ENCODE measurements at places on chromosomes 5 and 9. TPM values are rescaled to one million over a fixed set of nuclear protein-coding genes. Genes with fewer than 3 reads are reported as not detected.

The SREK1IP1 gene
- 10.5 TPM for total RNA-seq

The TTC39B gene
- total RNA-seq, result 18.7 TPM

The ARHGEF37 gene
- 5.6 TPM for total RNA-seq

The TRPM3 gene
- total RNA-seq, result 2.4 TPM

DNA sequence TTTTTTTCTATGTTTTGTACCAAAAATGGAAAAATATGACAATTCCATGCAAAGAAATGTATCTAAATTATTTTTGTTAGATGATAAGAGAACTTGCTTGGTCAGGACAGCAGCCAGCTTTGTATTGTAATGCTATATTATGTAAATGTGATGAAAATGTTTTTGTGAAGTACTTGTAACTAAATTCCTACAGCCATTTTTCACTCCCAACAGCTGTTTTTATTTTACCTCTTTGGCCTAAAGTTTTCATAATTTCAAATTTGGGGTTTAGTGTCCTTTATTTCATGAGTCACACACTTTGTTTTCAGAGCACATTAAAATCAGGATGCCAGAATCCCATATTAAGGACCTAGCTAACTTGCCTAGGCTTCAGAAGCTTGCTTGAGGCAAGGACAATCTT, 64.1 kb downstream of the WDR41 start:
- DNase-seq, result no peak
- peaks cover 13% of the 10 kb centered on the region for H3K4me1 ChIP-seq

- DNase-seq, result no peak
- H3K4me3 ChIP-seq, result no peak overlapping the region
- no peaks in the 10 kb centered on the region for H3K27me3 ChIP-seq
- H3K36me3 ChIP-seq, result no peaks in the 10 kb centered on the region
- H3K4me1 ChIP-seq, result no peaks in the 10 kb centered on the region
These were observed 505.1 kb downstream of the TLR4 start for GRCh38 chr9:118209343-118209742.

DNA sequence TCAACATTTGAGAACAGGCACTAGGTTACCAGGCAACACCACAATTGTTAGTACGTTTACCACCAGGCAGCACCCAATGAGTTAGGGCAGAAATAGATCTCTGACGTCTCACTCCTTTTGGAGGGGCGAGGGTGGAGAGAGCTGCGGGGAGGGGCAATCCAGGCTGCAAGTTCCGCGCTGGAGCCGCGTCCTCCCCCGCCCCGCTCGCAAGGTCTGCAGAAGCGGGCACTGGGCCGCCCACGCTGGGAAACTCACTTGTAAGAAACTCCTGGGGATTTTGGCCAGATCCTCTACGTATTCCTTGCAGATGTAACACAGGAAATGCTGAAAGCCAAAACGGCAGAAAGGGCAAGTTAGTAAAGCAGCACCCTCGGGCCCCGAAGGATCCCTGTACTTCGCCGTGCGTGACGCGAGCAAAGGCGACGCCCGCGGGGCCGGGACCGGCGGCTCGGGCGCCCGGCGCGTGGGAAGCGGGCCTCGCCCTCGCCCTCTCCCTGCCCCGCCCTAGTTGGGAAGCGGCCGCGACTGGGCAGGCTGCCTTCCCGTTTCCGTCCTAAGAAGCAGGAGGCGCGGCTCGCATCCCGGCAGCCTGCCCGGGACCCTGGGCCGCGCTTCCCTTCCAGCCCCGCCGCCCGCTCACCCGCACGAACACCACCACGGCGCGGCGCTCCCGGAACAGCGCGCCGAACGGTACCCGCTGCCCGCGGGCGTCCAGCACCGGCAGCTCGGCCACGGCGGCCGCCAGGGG, 493 bp downstream of the PRXL2C start:
- peaks cover 8% of the 10 kb centered on the region for H3K4me1 ChIP-seq
- DNase-seq, result peak; percentile 81
- peak overlapping the region; percentile 94 for H3K27ac ChIP-seq
- no peaks in the 10 kb centered on the region for H3K27me3 ChIP-seq
- peaks cover 13% of the 10 kb centered on the region for H3K36me3 ChIP-seq

GRCh38 chr9:36398745-36399144, 1.3 kb downstream of the RNF38 start:
- H3K36me3 ChIP-seq, result no peaks in the 10 kb centered on the region
- H3K27me3 ChIP-seq, result no peaks in the 10 kb centered on the region
- H3K4me1 ChIP-seq, result peaks cover 41% of the 10 kb centered on the region
- DNase-seq, result no peak
- no peak overlapping the region for H3K27ac ChIP-seq
